ENCODE measurements at places on chromosomes 3 and 15.

DNA sequence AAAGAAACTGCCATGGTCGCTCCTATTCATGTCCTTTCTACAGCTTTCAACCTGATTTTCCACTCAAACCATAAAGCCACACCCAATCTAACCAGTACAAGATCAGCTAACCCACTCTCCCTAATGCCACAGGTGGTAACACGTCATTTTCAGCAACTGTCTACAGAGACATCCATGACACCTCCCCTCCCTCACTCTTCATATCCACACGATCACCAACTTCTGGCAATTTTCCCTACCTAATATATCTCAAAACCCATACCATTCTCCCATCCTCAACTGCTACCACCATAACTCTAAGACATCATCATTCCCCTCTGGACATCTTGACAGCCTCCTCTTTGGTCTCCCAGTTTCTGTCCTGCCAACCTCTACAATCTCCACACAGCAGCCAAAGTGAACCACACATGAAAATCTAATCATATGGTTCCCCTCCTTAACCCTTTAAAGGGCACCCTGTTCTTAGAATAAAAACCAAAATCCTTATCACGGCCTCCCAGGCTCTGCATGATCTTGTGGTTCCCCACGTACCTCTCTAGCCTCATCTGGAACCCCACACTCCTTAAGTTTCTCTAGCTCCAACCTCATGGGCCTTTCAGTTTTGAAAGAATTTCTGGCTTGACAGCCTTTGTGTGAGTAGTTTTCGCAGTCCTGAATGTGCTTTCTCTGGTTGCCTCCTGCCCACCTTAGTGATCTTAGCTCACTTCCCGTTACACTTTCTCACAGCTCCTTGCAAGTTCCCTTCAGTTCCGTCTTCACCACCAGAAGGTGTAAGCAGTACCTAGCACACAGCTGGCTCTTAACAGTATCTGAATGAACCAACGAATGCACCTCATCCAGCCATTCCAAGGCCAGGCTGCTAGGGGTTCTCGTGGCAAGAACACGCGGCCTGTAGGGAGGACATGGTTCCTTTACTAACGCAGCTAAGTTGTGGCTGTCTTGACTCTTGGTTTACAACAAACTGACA, 33.4 kb downstream of the SPINK8 start:
- DNase-seq: peak; percentile 20

GRCh38 chr3:130470126-130470525, 46.9 kb upstream of the COL6A6 start:
- DNase-seq: no peak

DNA sequence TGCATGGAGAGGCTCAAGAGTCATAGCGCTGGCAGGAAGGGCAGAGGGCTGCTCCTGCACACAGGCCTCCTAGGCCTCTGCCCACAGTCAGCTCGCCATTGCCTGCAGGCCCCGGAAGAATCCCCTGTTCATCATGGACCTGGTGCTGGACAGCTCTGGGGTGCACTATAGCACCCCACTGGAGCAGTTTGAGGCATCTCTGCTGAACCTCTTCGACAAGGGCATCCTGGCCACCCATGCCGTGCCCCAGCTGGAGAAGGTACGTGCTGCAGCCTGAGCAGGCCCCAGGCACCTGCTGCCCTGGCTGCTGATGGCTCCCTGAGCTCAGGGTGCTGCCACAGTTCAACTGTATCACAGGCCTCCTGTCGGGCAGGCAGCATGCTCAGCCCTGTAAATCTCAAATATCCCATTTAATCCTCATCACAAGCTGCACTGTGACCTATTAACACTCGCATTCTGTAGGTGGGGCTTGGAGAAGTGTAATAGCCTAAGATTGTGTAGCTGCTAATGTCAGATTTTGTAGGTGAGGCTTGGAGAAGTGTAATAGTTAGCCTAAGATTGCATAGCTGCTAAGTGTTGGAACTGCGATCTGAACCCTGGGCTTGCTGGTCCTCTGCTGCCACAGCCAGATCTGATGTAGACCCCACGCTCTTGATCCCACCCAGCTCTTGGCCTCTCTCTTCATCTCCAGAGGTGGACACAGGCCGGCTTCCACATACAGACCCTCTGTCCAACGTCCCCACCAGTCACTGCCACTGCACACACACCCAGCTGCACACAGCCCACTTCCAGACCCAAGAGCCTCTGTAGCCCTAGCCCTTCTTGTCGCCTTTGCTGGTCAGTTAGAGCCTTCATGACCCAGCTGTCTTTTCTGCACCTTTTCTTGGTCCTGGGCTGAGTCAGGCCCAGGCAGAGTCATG, 31.9 kb downstream of the DNAH1 start:
- DNase-seq: no peak

DNA sequence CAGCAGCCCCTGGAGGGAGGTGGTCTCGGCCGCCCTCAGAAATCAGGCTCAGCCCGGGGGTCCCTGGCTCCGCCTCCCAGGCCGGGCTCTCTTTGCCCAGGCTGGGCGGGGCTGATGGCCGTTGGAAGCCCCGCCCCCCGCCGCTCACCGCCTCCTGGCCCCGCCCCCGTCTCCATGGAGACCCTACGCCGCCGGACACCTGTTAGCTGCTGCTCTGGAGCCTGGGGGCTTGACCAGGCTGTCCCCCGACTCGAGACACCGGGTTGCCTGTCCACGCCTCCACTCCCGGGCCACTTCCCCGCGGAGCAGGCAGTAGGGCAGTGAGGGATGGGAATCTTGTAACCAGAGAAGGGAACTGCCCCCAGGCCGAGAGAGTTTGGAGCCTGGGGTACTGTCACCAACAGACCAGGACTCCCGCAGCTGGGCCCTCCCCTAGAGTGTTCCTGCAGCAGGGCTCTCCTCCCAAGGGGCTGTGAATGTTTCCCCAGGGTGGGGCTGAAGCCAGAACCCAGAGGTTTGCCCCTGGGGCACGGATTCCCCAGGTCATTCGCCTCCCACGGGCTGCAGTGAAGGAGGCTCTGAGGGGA, 27.8 kb upstream of the RPL32 start:
- DNase-seq: peak; percentile 67

GRCh38 chr3:170766253-170766652, 103.7 kb downstream of the RPL22L1 start:
- no peak for DNase-seq

- DNase-seq: no peak
Observed at GRCh38 chr15:81222007-81222406, 25.3 kb downstream of the IL16 start.

DNA sequence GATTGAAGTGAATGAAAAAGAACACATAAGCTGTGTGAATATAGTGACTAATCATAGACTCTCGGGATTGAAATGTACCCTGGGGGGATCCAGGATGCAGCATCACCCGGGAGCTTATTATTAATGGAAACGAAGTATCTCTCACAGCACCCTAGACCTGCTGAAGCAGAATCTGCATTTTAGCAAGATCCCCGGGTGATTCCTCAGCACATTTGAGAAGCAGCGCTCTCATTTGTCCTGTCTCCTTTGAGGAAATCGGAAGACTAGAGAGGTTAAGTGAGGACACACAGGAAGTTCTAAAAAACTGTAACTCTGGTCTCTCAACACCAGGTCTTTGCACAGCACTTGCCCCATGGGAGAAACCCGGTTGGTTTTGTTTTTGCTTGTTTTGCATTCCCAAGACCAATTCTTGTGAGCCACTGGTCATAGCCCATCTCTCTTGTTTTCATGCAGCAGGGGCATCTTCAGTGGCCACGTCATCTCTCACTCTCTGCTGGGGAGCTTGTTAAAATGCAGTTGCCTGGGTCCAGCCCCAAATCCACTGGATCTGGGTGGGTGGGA, 30.2 kb downstream of the ZNF710 start:
- peak; percentile 55 for DNase-seq

DNA sequence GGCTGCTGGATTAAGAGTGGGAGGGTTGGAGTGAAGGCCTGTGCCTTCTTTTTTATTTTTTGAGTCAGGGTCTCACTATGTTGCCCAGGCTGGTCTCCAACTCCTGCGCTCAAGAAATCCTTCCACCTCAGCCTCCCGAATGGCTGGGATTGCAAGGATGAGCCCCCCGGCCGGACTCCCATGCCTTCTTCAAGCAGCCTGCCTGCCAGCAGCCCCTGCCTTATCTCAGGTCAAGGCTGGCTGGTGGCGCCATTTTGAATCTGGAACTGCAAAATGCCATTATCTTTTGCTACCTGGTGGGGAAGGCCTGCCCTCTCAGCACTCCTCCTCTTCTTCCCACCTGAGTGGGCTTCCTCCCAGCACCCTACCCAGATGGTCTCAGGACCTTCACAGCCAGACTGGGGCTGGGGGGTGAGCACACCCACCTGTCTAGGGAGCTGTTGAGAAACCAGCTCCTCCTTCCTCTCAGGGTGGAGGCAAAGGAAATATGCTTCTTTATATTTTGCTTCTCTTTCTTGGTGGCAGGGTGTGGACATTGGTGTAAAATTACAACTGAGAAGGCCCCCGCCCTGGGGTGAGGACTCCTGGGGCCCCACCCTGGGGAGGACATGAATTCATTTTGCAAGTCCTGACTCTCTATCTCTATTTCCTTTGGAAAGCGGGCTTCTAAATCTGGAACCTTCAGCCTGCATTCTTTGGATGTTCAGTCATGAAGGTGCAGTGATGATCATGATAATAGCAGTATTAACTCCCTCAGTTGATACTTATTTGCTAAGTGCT, 7.7 kb upstream of the FLNB start:
- no peak for DNase-seq

Measured in GM12892 (cell line).